Stomach (tissue), 19 donors: ENCODE measurements at places on chromosomes 6 and 20. TPM values are rescaled to one million over a fixed set of nuclear protein-coding genes. Genes with fewer than 3 reads are reported as not detected.

GRCh38 chr6:4864519-4864918, 88.3 kb downstream of the CDYL start:
- H3K36me3 ChIP-seq = no peaks in the 10 kb centered on the region
- peaks cover 16% of the 10 kb centered on the region for H3K4me1 ChIP-seq
- H3K27ac ChIP-seq = no peak overlapping the region

HMGA1 gene
- total RNA-seq = 33.6 TPM

DNA sequence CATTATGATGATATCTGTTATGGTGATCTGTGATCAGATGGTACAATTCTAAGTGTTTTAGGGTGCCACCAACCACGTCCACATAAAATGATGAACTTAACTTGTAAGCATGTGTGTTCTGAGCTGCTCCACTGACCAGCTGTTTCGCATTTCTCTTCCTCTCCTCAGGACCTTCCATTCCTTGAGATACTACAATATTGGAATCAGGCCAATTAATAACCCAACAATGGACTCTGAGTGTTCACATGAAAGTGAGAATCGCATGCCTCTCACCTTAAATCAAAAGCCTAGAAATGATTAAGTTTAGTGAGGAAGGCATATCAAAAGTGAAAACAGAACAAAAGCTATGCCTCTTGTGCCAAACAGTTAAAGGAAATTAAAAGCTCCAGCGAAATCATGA, 114.6 kb downstream of the MAN1A1 start:
- H3K4me3 ChIP-seq = no peak overlapping the region
- H3K36me3 ChIP-seq = peaks cover 19% of the 10 kb centered on the region
- no peak for DNase-seq
- peaks cover 10% of the 10 kb centered on the region for H3K4me1 ChIP-seq
- H3K27ac ChIP-seq = no peak overlapping the region
- no peaks in the 10 kb centered on the region for H3K27me3 ChIP-seq

DNA sequence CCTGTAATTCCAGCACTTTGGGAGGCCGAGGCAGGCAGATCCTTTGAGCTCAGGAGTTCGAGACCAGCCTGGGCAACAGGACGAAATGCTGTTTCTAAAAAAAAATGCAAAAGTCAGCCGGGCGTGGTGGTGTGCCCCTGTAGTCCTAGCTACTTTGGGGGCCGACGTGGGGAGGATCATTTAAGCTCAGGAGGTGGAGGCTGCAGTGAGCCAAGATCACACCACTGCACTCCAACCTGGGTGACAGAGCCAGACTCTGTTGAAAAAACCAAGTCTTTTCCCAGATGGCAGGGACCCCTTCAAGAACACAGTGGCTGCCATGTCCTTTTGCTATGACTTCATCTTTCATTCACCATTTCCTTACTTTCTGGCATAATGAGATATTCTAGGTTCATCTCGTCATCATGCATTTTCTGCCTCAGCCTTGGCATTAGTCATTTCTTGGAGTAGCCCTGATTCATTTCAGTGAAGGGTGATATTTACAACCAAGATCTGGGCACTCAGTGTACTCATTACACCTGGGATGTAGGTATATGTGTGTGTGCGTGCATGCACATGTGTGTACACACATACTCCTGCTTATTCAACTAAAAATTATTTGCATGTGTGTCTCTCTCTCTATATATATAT, 61.4 kb upstream of the TOX2 start:
- H3K4me3 ChIP-seq = no peak overlapping the region
- H3K4me1 ChIP-seq = no peaks in the 10 kb centered on the region
- H3K36me3 ChIP-seq = no peaks in the 10 kb centered on the region
- DNase-seq = no peak

IRAK1BP1 gene
- 10.6 TPM for total RNA-seq

DNA sequence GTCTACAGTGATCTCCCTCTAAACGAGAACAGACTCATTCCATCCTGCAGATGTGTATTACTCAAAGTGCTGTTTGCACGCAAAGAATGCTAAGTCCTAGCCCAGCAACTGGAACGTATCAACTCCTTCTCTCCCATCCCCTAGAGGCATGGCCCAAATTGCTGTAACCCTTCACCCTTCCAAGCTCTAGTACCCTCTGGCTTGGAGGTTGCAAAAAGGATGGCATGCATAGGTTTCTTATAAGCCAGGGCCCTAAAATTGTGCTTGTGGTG, 71.5 kb upstream of the TGM3 start:
- no peak overlapping the region for H3K27ac ChIP-seq
- H3K4me3 ChIP-seq = no peak overlapping the region
- no peaks in the 10 kb centered on the region for H3K36me3 ChIP-seq
- no peaks in the 10 kb centered on the region for H3K27me3 ChIP-seq

- no peaks in the 10 kb centered on the region for H3K27me3 ChIP-seq
- no peak overlapping the region for H3K27ac ChIP-seq
- no peak for DNase-seq
- H3K4me3 ChIP-seq = no peak overlapping the region
- H3K36me3 ChIP-seq = no peaks in the 10 kb centered on the region
- no peaks in the 10 kb centered on the region for H3K4me1 ChIP-seq
These were observed 103.7 kb downstream of the TPBG start for GRCh38 chr6:82467338-82467737.

DNA sequence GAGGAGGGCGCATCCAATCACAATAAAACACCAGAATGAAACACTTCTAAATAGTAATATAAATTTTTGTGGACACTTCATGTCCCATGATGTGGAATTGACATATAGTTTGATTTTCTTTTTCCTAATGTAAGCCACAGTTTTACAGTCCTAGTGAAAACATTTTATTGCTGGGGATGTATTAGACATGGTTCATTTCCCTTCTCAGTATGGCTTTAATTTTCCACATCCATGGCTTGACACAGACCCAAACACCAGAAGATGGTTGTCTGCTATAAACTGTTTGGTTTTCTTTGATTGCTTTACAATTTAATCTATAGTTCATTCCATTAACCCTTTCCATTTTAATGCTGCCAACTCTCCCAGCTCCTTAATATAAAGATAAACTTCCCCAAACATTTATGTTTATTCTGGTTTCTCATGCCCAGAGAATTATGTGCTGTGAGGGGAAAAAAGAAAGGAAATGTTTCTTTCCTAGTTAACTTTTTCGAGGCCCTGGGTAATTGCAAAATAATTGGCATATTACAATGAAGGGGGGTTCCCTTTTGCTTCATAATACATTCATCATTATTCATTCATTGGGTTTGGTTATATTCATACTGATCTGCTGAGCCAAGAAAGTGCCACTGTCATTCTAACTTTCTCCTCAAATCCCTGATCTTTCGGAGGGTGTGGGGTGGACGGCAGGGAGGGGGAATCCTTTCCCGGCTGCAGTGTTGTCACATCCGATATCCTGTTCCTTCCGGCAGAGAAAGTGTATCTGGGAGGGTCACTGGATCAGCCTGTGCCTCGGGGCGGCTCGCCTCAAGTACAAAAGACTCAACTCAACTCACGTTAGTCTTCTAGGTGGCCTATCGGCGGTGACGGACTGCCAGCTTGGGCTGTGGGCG, 127.6 kb upstream of the TFAP2D start:
- H3K4me1 ChIP-seq = no peaks in the 10 kb centered on the region
- H3K4me3 ChIP-seq = no peak overlapping the region
- no peaks in the 10 kb centered on the region for H3K36me3 ChIP-seq

DNA sequence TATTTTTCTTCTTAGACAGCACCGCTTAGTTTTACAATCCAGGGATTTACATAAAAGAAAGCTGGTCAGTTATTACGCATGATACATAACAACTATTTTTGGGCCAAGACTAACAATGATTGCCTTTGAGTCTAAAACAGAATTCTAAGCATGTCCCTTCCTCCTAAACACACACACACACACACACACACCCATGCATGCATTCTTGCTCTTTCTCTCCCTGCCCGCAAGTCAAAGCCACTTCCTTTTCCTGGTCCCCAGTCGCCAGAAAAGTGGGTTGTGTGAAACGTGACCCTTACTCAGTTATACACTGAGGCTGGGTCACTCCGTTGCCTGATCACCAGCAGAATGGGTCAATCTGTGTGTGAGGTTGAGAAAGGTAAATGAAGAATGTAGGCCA, 31.4 kb downstream of the FYN start:
- H3K4me3 ChIP-seq = no peak overlapping the region
- peaks cover 6% of the 10 kb centered on the region for H3K36me3 ChIP-seq
- peaks cover 63% of the 10 kb centered on the region for H3K4me1 ChIP-seq
- DNase-seq = peak; percentile 31
- peak overlapping the region; percentile 34 for H3K27ac ChIP-seq

CCN2 gene
- total RNA-seq = 317 TPM

OOEP gene
- not detected for total RNA-seq

GRCh38 chr6:37741757-37742400, 44.2 kb upstream of the MDGA1 start:
- peak overlapping the region; percentile 54 for H3K27ac ChIP-seq
- DNase-seq = peak; percentile 85
- H3K36me3 ChIP-seq = no peaks in the 10 kb centered on the region
- H3K27me3 ChIP-seq = no peaks in the 10 kb centered on the region
- peaks cover 20% of the 10 kb centered on the region for H3K4me1 ChIP-seq

DNA sequence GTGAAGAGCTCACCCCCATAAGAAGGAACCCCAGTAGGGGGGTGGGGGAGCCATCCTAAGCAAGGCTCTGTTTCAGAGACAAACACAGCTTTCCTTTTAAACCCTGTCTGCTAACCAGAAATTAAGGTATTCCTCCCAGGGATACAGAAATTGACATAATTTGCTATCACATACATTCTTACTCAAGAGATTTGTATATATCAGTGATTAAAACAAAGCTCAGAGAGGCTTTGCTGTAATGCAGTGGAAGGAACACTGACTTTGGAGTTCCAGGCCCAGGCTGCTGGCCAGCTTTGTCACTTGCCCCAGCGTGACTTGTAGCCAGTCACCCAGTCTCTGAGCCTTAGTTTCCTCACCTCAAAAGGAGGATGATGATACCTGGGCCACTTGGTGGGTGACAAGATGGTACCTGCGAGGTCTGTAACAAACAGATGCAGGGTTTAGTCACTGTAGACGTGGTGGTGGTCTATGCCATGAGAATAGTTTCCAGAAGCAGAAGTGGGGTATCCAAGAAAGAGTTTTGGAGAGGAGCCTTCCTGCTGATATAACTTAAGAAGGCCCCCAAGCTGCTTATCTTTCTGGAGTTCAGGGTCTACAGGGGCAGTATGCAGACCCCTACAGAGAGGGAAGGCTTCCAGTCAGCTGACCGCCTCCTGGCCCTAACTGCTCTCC, 3.2 kb upstream of the FOXF2 start:
- H3K4me3 ChIP-seq = no peak overlapping the region
- H3K27me3 ChIP-seq = peaks cover 23% of the 10 kb centered on the region
- H3K4me1 ChIP-seq = peaks cover 39% of the 10 kb centered on the region
- no peak for DNase-seq
- H3K27ac ChIP-seq = peak overlapping the region; percentile 90
- no peaks in the 10 kb centered on the region for H3K36me3 ChIP-seq

DNA sequence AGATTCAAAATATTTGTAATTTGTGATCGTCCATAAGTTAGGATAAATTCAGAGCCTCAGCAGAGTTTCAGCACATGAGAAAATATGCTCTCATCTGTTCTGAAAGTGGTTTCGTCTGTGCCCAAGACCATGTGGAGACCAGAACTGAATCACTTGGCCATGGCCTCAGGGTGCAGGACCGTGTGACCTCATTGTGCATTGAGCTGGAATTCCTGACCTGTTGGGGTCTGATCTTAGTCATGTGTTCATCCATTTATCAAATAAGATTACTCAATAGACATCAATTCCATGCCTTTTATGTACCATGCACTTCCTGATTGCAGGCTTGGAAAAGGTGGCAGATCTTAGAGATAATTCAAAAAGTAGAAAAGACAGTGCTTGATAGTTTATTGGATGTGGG, 680.5 kb downstream of the QKI start:
- H3K36me3 ChIP-seq = no peaks in the 10 kb centered on the region
- no peak for DNase-seq
- no peak overlapping the region for H3K4me3 ChIP-seq
- no peak overlapping the region for H3K27ac ChIP-seq
- H3K4me1 ChIP-seq = no peaks in the 10 kb centered on the region

- peaks cover 25% of the 10 kb centered on the region for H3K4me1 ChIP-seq
- H3K36me3 ChIP-seq = peaks cover 46% of the 10 kb centered on the region
- DNase-seq = peak; percentile 66
- no peak overlapping the region for H3K4me3 ChIP-seq
- no peaks in the 10 kb centered on the region for H3K27me3 ChIP-seq
These were observed 9.2 kb downstream of the TP53INP2 start for GRCh38 chr20:34713194-34713943.

COL9A3 gene
- not detected for total RNA-seq

FAXC gene
- 2.2 TPM for total RNA-seq

GRCh38 chr6:117232196-117232595, 33.2 kb upstream of the VGLL2 start:
- H3K36me3 ChIP-seq = no peaks in the 10 kb centered on the region
- H3K27ac ChIP-seq = no peak overlapping the region
- no peaks in the 10 kb centered on the region for H3K4me1 ChIP-seq
- H3K27me3 ChIP-seq = no peaks in the 10 kb centered on the region

HEY2 gene
- 1.7 TPM for total RNA-seq

DNA sequence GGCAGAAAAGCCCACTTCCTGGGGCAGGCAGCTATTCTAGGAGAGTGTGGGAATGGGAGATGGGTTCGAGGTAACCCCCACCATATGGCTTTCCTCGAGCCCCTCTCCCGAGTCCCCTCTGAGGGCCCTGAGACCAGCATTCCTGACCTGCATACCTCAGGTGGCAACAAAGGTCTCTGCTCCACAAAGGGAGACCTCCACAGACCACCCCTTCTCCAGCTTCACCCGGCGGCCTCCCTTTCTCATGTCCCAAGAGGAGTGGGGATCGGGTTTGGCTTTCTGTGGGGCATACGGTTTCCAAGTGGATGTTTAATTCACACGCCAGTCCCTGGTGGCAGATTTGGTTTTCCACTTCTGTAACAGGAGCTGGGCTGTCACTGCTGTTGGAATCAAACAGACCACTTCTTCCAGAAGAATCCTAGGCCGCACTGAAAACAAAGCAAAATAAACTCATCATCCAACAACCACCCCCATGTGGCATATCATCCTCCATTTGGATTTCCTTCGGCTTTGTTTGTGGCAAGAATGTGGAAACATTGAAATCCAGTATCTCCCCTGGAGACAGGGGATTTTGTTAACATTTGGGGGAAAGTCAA, 83.2 kb downstream of the DLL1 start:
- H3K4me1 ChIP-seq = no peaks in the 10 kb centered on the region
- no peak for DNase-seq
- no peak overlapping the region for H3K27ac ChIP-seq

TTLL9 gene
- 0.18 TPM for total RNA-seq

- no peaks in the 10 kb centered on the region for H3K27me3 ChIP-seq
- no peak for DNase-seq
- no peak overlapping the region for H3K4me3 ChIP-seq
- no peaks in the 10 kb centered on the region for H3K4me1 ChIP-seq
These were observed 62.8 kb upstream of the KCNQ5 start for GRCh38 chr6:72559067-72559466.
